ENCODE measurements at places on chromosomes 11 and 22.

- DNase-seq = no peak
Measured at GRCh38 chr11:22449441-22449840, 111.3 kb downstream of the SLC17A6 start.

DNA sequence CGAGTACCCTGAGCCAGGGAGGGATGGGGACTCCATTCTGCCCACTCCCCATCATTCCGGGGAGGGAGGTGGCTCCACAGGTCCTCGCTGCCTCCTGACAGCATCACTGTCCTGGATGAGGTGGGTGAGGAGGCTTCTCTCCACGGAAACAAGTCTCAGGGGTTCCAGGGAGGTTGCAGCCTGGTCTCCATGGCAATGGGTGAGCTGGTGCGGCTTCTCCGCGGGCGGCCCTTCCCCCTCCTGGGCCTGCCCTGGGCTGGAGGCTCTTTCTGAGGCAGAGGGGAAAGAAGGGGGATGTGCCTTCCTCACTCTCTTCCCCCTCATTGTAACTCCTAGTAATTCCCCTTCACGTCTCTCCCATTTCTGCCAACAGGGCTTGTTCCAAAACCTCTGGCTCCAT is 37.1 kb upstream of the PARVG start:
- no peak for DNase-seq

GRCh38 chr11:45270946-45271716 is 15.0 kb downstream of the SYT13 start:
- no peak for DNase-seq

DNA sequence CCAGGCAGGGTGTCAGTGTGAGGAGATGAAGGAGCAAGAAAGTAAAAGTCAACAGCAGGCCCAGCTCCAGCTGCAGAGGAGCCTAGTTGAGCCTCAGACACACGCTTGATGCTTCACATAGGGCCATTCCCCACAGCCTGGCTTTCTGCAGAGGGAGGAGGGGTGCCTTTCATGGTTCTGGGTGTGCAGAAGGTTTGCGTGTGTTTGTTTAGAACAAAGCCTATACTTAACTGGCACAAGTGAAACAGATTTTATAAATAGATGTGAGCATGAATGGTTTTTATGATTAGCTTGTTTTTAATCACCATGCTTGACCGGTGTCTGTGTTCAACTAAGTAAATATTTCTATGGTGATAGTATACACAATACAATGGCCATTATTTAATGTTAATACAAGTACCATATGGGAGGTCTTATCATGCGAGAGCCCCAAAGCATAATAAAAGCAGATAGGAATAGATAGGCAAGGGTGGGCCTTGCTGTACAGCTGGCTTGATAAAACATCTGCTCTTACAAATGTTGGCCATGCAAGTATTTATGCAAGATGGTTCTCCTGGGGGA is 290.2 kb downstream of the ETS1 start:
- no peak for DNase-seq

- DNase-seq = no peak
Measured at GRCh38 chr11:65960824-65961266, 689 bp upstream of the SART1 start.

- DNase-seq = no peak
Measured at GRCh38 chr11:44709966-44710365, 16.8 kb upstream of the TSPAN18 start.

DNA sequence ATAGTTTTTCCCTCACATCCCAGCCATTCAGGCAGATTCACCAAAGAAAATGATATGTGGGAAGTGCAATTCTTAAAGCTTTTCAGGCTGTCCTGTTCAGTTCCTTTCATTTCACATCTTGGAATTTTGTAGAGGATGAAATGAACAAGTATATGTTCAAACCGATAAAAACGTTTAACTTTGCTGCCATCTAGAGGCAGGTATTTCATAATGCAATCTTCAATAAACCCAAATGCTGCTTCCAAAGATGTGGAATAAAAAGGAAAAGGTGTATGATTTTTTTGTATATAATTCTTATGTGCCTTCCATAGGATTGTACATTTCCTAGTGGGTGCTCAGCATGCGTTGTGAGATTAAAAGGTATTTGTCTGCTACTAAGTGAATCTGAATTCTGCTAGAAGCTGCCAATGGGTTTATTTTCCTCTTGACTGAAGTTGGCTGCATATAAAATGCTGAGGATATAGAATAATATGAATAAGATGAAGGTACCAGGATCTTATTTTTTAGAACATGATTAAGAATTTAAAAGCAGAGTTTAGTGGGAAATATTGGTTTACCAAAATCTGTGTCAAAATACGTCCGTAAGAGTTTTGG is 199.3 kb downstream of the PGR start:
- DNase-seq = peak; percentile 7

GRCh38 chr11:128415539-128415938 is 171.8 kb downstream of the ETS1 start:
- no peak for DNase-seq

GRCh38 chr22:41681616-41682015 is 7.1 kb downstream of the SNU13 start:
- peak; percentile 14 for DNase-seq

GRCh38 chr11:57547854-57548377 is 10.5 kb downstream of the SMTNL1 start:
- DNase-seq = peak; percentile 42

- DNase-seq = no peak
Measured at GRCh38 chr11:129331217-129331616, 44.4 kb upstream of the BARX2 start.

DNA sequence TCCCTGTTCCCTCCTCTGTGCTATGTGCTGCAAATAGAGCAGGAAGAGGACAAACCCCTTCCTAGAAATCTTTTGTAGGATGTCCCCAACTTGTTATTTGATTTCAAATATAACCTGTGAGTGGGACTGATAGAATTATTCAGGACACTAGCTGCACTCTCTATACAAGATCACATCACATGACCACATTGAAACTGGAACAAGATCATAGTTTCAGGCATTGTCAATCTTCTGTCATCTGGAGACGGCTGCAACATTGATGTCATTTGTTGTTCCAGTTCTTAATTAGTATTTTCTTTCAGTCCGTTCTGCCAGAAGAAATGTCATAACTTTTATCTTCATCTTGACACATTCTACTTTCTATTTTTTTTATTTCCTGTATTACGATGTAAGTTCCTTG is 89.3 kb downstream of the GRIA4 start:
- no peak for DNase-seq

DNA sequence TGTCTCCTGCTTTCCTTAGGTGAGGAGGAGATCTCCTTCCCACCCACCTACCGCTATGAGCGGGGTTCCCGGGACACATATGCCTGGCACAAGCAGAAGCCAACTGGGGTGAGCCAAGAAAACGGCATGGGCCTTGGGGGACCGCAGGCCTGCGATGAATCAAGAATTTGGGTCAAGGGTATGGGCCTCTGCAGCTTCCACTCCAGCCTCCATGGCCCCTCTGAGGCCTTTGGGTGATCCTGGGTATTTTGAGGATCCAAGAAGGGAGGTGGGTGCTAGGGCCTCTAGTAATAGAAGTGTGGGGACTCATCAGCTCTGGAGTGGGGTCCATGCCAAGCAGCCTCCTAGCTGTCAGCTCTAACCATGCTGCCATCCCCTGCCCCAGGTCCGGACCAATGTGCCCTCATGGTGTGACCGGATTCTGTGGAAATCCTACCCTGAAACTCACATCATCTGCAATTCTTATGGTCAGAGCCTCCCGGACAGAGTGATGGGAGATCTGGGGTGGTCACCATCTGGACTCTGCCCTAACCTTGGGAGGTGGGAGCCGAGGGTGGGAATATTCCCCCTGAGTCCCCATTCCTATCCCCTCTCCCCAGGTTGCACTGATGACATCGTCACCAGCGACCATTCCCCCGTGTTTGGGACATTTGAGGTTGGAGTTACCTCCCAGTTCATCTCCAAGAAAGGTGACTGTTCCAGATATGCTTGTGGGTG is 8.6 kb downstream of the INPPL1 start:
- DNase-seq = no peak

- no peak for DNase-seq
Measured at GRCh38 chr11:96074551-96075310, 150.8 kb upstream of the MTMR2 start.

- no peak for DNase-seq
Measured at GRCh38 chr22:25051983-25052710, 99.6 kb downstream of the KIAA1671 start.

DNA sequence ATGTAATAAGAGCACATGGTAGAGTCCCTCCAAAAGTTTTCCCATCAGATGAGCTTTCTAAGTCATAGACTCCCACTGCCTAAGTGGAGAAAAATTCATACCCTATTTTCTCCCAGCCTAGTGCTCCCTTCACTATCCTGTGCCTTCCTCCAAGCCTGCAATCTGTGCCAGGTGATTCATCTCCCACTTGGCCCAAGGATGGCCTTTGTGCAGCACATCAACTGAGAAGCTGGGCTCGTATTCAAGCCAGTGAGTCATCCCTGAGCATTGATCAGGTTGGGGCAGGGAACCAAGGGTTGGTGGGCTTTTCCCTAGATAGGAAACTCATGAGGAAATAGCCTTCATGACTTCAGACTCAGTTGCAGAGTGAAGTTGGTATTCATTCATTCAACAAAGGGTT is 64.6 kb downstream of the PANX1 start:
- DNase-seq = no peak

DNA sequence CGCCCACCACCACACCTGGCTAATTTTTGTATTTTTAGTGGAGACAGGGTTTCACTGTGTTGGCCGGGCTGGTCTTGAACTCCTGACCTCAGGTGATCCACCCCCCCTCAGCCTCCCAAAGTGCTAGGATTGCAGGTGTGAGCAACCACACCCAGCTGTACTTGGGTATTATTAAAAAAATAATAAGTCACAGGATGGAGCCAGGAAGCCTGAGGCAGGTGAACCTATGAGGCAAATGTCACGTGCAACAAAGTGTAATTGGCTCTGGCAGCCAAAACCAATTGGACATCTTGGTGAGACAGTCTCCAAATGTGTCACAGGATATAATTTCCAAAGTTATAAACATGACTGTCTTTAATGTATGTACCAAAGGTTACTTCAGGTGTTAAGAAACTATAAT is 24.0 kb upstream of the MALAT1 start:
- no peak for DNase-seq

- DNase-seq = no peak
Measured at GRCh38 chr11:130480186-130480585, 31.7 kb downstream of the ADAMTS15 start.

GRCh38 chr11:2924821-2925675 is 4.2 kb downstream of the PHLDA2 start:
- no peak for DNase-seq

DNA sequence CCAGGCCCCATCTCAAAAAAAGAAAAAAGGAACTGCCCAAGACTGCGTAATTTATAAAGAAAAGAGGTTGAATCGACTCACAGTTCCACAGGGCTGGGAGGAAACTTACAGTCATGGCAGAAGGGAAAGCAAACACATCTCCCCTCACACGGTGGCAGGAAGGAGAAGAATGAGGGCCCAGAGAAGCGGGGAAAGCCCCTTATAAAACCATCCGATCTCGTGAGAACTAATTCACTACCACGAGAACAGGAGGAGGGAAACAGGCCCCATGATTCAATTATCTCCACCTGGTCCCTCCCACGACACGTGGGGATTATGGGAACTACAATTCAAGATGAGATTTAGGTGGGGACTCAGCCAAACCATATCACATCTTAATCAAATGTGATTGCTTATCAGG is 82.2 kb downstream of the BUD13 start:
- no peak for DNase-seq

- no peak for DNase-seq
Measured at GRCh38 chr11:113363996-113364641, 23.5 kb upstream of the ANKK1 start.

- no peak for DNase-seq
Measured at GRCh38 chr11:126547691-126548090, 192.2 kb downstream of the ST3GAL4 start.

- no peak for DNase-seq
Measured at GRCh38 chr22:32446321-32446720, 17.9 kb downstream of the BPIFC start.

DNA sequence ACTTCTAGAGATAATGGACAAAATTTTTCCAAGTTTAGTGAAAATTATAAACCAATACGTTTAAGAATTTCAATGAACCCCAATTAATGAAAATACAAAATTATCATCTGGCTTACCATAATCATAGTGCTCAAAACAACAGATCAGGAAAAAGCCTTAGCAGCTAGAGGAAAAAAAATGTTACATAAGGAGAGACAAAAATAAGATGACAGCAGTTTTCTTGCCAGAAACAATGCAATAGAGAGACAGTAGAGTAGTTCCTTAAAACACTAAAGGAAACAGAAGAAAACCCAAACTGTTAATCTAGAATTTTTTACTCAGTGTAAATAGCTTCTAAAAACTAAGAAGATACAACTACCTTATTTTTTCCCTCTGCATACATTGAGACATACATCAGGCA is 341.7 kb upstream of the CHORDC1 start:
- DNase-seq = no peak

- no peak for DNase-seq
Measured at GRCh38 chr11:111098091-111098490, 147.4 kb upstream of the POU2AF2 start.

DNA sequence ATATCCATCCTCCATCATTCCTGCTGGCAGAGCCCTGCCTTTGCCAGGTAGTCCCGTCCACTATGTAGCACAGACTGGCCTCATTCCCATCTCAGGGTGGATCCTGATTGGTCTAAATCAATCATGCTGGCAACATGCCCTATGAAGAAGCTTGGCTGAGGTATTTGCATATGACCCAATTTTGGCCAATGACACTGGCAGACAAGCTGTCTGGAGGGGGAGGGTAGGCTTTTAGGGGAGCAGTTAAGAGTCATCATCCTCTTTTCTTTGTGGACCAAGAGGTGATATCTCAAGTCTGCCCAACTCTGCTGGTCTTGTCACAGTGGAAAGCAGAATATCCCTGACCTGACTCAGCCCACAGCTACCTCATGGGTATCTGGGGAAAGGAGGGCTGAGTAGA is 5.1 kb downstream of the CCDC89 start:
- DNase-seq = no peak

- DNase-seq = peak; percentile 15
Measured at GRCh38 chr11:30128269-30128932, 102.4 kb upstream of the FSHB start.

GRCh38 chr11:6576471-6577373 is 26.7 kb downstream of the RRP8 start:
- DNase-seq = peak; percentile 26

All from inflammatory macrophage (primary cell).